ENCODE measurements at places on chromosomes 3 and 15. TPM values are rescaled to one million over a fixed set of nuclear protein-coding genes. Genes with fewer than 3 reads are reported as not detected.

DNA sequence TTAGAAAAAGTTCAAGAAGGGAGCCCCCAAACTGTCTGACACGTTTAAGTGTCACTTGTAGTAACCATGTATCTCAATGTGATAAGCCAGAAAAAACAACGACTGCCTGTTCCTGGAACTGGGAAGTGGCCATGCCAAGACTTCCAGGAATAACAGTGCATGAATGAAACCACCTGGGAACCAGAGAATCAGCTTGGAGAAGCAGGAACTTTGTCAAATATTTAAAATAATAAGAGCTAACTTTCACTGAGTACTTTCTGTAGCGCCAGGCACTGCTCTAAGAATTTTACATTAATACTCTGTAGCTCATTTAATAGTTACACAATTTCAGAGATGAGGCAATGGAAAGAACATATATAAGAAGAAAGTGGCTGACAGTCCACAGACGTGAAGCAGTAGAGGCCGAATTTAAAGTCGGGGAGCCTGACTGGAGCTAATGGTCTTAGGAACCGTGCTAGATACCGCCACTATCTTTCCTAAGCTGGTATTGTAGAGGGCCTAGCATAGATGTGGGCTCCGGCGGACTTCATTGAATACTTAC, 876 bp downstream of the PLSCR1 start:
- DNase-seq = no peak
- H3K36me3 ChIP-seq = peaks cover 19% of the 10 kb centered on the region
- peak overlapping the region; percentile 87 for H3K4me3 ChIP-seq
- H3K4me1 ChIP-seq = peaks cover 59% of the 10 kb centered on the region
- no peaks in the 10 kb centered on the region for H3K27me3 ChIP-seq

- no peak overlapping the region for H3K4me3 ChIP-seq
- peak overlapping the region; percentile 90 for H3K27ac ChIP-seq
- DNase-seq = peak; percentile 81
- H3K36me3 ChIP-seq = peaks cover 50% of the 10 kb centered on the region
- H3K4me1 ChIP-seq = peaks cover 76% of the 10 kb centered on the region
- no peaks in the 10 kb centered on the region for H3K27me3 ChIP-seq
These were observed 7.7 kb upstream of the RFTN1 start for GRCh38 chr3:16520970-16521881.

GRCh38 chr3:195895861-195896360, 12.4 kb downstream of the TNK2 start:
- peaks cover 48% of the 10 kb centered on the region for H3K4me1 ChIP-seq
- H3K27me3 ChIP-seq = no peaks in the 10 kb centered on the region
- H3K4me3 ChIP-seq = peak overlapping the region; percentile 80
- peak overlapping the region; percentile 93 for H3K27ac ChIP-seq
- H3K36me3 ChIP-seq = no peaks in the 10 kb centered on the region

DNA sequence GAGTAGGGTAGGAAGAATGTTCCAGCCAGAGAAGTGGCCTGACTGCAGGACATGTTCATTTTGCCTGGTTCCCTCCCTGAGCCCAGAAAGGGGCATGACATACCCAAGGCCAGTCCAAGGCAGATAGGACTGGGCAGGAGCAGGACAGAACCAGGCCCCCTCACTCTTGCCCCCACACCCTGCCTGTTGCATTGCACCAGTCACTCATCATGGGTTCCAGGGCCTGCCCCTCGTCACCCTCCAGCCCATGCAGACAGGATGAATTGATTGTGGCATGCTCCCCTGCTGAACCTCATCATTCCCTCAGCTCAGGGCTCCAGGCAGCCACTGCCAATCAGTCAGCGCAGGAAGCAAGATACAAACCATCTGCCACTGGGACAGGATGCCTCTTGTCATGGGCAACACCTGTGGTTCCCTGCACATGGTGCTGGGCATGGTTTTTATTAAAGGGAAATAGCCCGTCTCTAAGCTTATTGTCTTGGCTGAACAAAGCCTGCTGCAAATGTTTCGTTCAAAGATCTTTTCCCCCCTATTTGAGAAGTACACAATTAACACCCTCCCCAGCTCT, 48.9 kb downstream of the RASGRF1 start:
- H3K36me3 ChIP-seq = no peaks in the 10 kb centered on the region
- H3K4me1 ChIP-seq = no peaks in the 10 kb centered on the region
- H3K27ac ChIP-seq = no peak overlapping the region
- peaks cover 20% of the 10 kb centered on the region for H3K27me3 ChIP-seq
- no peak overlapping the region for H3K4me3 ChIP-seq

DNA sequence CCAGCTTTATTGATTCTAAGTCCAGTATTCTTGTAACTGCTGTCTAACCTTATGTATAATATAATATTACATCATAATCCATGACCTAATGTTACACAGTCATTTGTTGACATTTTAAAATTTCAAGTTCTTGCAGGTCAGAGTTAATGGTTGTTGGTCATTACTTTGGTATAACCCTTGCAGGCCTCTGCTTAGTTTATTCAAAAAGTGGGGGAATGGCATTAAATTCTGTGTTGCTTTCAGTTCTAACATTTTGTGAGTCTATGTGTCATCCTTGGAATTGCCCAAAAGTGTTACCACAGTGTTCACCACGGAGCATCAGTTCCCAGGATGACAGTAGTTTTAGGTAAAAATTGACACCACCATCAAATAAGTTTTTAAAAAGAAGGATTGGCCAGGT, 174.8 kb upstream of the BCL6 start:
- peak overlapping the region; percentile 93 for H3K27ac ChIP-seq
- H3K4me1 ChIP-seq = peaks cover 72% of the 10 kb centered on the region
- no peak overlapping the region for H3K4me3 ChIP-seq

GRCh38 chr3:80338366-80338765, 570.6 kb upstream of the ROBO1 start:
- DNase-seq = no peak
- no peak overlapping the region for H3K27ac ChIP-seq
- H3K4me3 ChIP-seq = no peak overlapping the region
- H3K27me3 ChIP-seq = no peaks in the 10 kb centered on the region
- H3K36me3 ChIP-seq = no peaks in the 10 kb centered on the region

GRCh38 chr3:193506921-193507320, 47.8 kb downstream of the ATP13A4 start:
- no peaks in the 10 kb centered on the region for H3K27me3 ChIP-seq
- H3K4me3 ChIP-seq = no peak overlapping the region
- H3K4me1 ChIP-seq = no peaks in the 10 kb centered on the region
- no peaks in the 10 kb centered on the region for H3K36me3 ChIP-seq
- H3K27ac ChIP-seq = no peak overlapping the region
- DNase-seq = no peak

DNA sequence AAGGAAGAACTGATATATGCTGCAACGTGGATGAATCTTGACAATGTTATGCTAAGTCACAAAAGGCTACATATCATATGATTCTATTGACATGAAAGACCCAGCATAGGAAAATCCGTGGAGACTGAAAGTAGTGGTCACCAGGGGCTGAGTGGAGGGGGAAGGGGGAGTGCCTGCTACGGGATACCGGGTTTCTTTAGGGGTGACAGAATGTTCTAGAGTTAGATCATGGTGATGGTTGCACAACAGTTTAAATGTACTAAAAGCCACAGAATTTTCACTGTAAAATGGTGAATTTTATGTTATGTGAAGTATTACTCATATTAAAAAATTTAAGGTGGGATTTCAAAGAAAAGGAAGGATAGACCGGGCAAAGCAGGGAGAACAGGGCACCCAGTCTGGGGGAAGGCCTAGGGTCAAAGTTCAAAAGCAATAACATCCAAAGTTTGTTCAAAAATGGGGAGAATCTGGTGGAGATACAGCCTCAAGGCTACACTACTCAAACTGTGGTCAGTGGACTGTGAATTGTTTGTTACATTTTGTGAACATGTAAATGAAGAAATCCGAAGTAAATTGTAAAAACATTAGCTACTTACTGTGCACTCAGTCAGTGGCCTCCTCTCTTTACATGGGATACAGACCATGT, 74.2 kb upstream of the FNDC3B start:
- no peak overlapping the region for H3K27ac ChIP-seq
- H3K36me3 ChIP-seq = no peaks in the 10 kb centered on the region
- no peak overlapping the region for H3K4me3 ChIP-seq
- no peaks in the 10 kb centered on the region for H3K27me3 ChIP-seq

GRCh38 chr3:71247221-71247957, 336.1 kb downstream of the FOXP1 start:
- H3K4me1 ChIP-seq = peaks cover 83% of the 10 kb centered on the region
- H3K27me3 ChIP-seq = no peaks in the 10 kb centered on the region
- H3K27ac ChIP-seq = peak overlapping the region; percentile 3
- no peak for DNase-seq
- H3K4me3 ChIP-seq = no peak overlapping the region

GRCh38 chr15:67085237-67085817, 19.9 kb downstream of the SMAD3 start:
- peak overlapping the region; percentile 85 for H3K27ac ChIP-seq
- peak; percentile 86 for DNase-seq
- H3K4me3 ChIP-seq = peak overlapping the region; percentile 32
- no peaks in the 10 kb centered on the region for H3K27me3 ChIP-seq
- peaks cover 95% of the 10 kb centered on the region for H3K4me1 ChIP-seq

GRCh38 chr3:74353039-74353438, 261.4 kb downstream of the CNTN3 start:
- no peaks in the 10 kb centered on the region for H3K36me3 ChIP-seq
- DNase-seq = no peak
- no peaks in the 10 kb centered on the region for H3K4me1 ChIP-seq
- no peak overlapping the region for H3K4me3 ChIP-seq
- H3K27me3 ChIP-seq = no peaks in the 10 kb centered on the region

DNA sequence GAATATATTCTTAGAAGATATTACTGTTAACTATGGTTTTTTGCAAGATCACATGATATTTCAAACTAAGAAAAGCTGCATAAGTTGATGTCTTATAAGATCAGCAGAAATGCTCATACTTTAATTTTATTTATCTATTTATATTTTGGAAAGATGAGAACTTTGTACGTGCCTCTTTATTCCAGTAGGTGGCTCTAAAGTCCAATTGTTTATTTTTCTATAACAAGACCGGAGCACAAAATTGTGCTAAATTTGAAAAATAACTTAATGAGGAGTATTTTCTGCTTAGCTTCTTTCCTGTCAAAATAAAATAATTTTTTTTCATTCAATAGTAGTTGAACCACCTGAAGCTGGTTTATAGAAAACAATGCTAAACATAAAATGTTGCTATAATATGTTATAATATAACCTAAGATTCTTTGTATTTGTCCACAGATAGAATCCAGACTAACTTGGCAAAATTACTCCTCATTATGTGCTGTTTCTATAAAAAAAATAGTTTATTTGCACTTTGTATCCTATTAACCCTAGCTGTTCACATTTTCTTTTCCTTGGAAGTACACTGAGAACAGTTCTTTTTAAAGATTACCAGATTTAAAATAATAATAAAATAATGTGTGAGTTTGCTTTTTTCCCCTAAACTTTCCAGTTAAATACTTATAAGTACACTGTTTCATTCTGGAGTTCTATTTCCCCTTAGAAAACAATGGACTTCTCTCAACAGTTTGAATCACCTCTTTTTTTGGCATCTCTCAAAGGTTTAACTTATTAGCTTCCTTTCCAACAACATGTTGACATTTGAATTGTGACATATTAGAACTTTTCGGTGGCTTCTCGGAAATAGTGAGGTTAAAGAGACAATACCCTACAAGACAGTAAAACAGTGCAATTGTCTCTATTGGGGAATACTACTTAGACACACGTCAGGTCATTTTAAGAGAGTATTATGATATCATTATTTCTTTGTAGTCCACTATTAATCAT, 530.0 kb downstream of the MECOM start:
- no peaks in the 10 kb centered on the region for H3K36me3 ChIP-seq
- H3K4me1 ChIP-seq = no peaks in the 10 kb centered on the region
- no peak overlapping the region for H3K4me3 ChIP-seq
- no peak for DNase-seq

DNA sequence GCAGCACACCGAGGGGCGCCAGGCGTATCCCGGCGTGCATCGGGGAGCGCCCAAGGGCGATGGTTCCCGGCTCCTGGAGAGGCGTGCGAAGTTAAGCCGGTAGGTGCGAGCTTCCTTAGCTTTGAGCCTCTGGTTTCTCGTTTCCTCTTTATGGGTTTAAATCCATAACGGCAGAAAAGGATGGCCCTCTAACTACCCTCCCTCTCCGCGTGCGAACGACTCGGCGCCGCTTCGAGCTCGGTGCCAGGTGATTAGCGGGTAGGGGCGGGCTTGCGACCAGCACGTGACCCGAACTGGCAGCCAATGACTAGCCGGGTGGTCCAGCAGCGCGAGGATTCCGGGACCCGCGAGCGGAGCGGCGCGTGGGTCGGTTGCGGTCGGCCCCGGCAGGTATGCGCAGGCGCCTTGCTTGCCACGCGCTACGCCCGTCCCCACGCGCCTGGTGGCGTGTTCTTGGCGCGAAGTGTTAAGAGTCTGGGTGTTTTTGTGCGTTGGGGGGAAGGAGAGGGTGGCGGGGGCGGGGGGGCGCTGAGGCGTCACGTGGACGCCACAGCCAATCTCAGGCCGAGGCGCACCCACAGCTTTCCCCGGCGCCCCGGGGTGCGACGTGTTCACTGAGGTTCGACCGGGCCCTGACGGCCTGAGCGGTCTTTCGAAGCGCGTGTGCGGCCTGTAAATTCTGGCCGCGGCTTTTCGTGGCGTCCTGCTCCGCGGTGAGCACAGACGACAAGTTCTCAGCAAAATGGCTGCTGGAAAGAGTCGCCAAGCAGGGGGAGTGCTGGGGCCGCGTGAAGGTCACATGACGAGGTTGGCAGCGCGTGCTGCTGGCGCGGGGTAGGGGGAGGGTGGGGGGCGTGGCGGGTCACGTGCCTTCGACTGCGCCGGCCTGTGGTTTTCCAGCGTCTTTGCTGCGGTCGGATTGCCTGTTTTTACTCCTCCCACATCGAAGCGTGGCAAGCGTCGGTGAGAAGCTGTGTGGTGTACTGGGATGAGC, 38.7 kb upstream of the MGA start:
- peak; percentile 88 for DNase-seq
- H3K27me3 ChIP-seq = peaks cover 4% of the 10 kb centered on the region
- peak overlapping the region; percentile 70 for H3K4me3 ChIP-seq
- peak overlapping the region; percentile 83 for H3K27ac ChIP-seq
- peaks cover 6% of the 10 kb centered on the region for H3K36me3 ChIP-seq

Gene BCHE
- not detected for total RNA-seq

Gene GOLGA6L9
- 3.8 TPM for total RNA-seq

Gene C3orf33
- 2.4 TPM for total RNA-seq

Gene MAGI1
- total RNA-seq = 0.47 TPM
